Skin of body (tissue), 3 donors: ENCODE measurements at places on chromosomes 16 and 17. TPM values are rescaled to one million over a fixed set of nuclear protein-coding genes. Genes with fewer than 3 reads are reported as not detected.
A peak's percentile ranks its signal among the peaks of the same experiment; 100 is the strongest.

- no peak for DNase-seq
Measured at GRCh38 chr17:8872036-8872704, 4.7 kb upstream of the PIK3R6 start.

CLEC16A gene
- total RNA-seq: 18.0 TPM

IST1 gene
- 166 TPM for total RNA-seq

GRCh38 chr17:38870259-38871165 is 654 bp downstream of the LASP1 start:
- peak; percentile 40 for DNase-seq

- DNase-seq: no peak
Measured at GRCh38 chr16:11386791-11387546, 41.7 kb downstream of the RMI2 start.

DNA sequence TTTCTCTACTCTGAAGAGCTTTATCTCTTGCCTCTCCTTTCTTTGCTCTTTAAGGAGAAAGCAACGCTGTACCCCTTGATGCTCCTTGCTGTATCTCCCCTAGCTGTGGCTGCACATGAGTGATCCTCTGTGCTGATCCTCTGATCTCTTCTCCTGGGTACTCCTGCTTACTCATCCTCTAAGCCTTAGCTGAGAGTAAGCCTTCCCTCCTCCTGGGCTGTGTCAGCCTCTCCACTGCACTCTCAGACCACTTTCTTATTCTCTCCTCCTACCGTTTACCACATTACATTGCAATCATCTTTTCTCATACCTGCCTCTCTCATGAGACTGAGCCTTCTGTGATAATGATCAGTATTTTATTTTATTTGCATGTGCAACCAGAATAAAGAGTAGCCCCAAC is 25.1 kb downstream of the SOX9 start:
- no peak for DNase-seq

GRCh38 chr17:42989141-42989540 is 8.8 kb downstream of the RUNDC1 start:
- no peak for DNase-seq

GRCh38 chr17:60095381-60095780 is 16.7 kb upstream of the HEATR6 start:
- DNase-seq: no peak

- DNase-seq: no peak
Measured at GRCh38 chr17:55598495-55598894, 87.2 kb upstream of the SMIM36 start.

GRCh38 chr17:21467739-21468490 is 91.8 kb downstream of the KCNJ12 start:
- no peak for DNase-seq

FUS gene
- 84.9 TPM for total RNA-seq

C1QTNF1 gene
- 15.8 TPM for total RNA-seq

- DNase-seq: no peak
Measured at GRCh38 chr17:64164596-64165285, 34.8 kb upstream of the ERN1 start.

PSMD12 gene
- total RNA-seq: 26.1 TPM

GRCh38 chr16:82152641-82153112 is 17.3 kb downstream of the MPHOSPH6 start:
- no peak for DNase-seq

PLCD3 gene
- total RNA-seq: 14.1 TPM

GRAP gene
- 2.2 TPM for total RNA-seq

DNA sequence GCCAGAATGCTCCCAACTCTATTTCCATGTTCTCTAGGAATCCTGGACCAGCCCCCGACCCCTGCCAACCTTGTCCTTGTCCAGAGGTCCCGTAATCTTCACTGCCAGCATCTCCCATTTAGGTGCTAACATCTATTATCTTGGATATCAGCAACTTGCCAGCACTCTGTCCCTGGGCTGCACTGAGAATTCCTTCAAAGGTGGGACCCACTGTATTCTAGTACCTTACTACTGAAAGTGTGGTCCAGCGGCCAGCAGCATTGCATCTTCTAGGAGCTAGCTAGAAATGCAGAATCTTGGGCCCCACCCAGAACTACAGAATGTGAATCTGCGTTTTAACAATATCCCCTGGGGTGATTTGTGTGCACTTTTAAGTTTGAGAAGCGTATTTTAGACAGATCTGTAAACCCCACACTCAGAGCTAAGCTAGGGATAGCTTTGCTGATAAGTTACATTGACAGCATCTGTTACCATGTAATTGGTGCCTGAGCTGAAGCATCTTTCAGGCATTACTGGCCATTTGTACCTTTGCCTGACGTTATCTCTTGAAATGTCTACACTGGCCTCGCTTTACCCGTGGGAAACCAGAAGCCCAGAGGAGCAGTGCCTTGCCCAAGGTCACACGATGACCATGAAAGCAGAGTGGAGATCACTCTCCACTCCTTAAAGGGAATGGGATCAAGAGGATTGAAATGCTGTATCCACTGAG is 8.3 kb downstream of the ABAT start:
- DNase-seq: no peak

USH1G gene
- total RNA-seq: 1.1 TPM

- no peak for DNase-seq
Measured at GRCh38 chr17:76204277-76204676, 36.0 kb downstream of the RNF157 start.

DNA sequence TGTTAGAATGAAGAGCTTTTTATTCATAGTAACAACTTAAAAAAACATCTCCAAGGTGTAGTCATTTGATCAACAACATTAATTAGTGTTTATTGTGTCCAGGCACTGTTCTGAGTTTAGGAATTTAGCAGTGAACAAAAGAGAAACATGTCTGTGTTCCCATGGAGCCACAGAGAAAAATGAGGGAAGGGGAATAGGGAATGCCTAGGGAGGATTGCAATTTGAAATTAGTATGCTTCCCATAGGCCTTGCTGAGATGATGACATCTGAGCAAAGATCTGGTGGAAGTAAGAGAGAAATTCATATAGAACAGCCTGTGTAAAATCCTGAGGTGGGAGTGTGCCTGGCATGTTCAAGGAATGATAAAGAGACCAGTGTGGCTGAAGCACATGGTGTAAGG is 318.0 kb downstream of the BCAS3 start:
- no peak for DNase-seq

- DNase-seq: no peak
Measured at GRCh38 chr16:57999971-58000705, at the start of gene ZNF319. Gene ZNF319 (minus strand): TSS chr16:58000672. CDS start chr16:57998265, 2,407 bp downstream.

- no peak for DNase-seq
Measured at GRCh38 chr16:8739989-8740704, 57.3 kb downstream of the TMEM186 start.

MT1H gene
- total RNA-seq: not detected

NOB1 gene
- total RNA-seq: 16.6 TPM

ARHGDIG gene
- 0.99 TPM for total RNA-seq

DNA sequence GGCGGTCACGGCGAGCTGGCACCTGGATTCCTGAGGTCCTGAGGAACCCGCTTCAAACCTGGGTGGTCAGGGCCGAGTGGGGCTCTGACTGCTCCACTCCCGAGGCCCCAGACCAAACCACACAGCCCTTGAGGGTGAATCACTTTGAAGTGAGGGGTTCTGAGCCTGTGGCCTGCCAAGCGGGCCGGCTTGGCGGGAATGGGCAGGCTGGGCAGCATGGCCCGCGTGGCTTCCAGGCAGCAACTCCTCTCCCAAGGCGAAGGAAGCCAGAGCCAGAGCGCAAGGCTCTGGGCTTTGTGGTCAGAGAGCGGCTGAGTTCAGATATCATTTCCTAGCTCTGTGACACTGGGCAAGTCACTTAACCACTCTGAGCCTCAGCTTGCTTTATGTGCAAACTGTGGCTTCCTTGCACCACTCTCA is 42.7 kb downstream of the CMIP start:
- DNase-seq: no peak

ZG16 gene
- not detected for total RNA-seq
